ENCODE measurements at places on chromosomes 11 and 22. TPM values are rescaled to one million over a fixed set of nuclear protein-coding genes. Genes with fewer than 3 reads are reported as not detected.
A peak's percentile ranks its signal among the peaks of the same experiment; 100 is the strongest.

GRCh38 chr11:124717786-124718651, 21.7 kb upstream of the NRGN start:
- peaks cover 6% of the 10 kb centered on the region for H3K27me3 ChIP-seq
- peaks cover 4% of the 10 kb centered on the region for H3K4me1 ChIP-seq
- DNase-seq = peak; percentile 37
- H3K4me3 ChIP-seq = peak overlapping the region; percentile 36
- H3K36me3 ChIP-seq = no peaks in the 10 kb centered on the region

GRCh38 chr22:32202539-32203180, 2.2 kb downstream of the RFPL2 start:
- H3K4me1 ChIP-seq = no peaks in the 10 kb centered on the region
- H3K27ac ChIP-seq = no peak overlapping the region

DNA sequence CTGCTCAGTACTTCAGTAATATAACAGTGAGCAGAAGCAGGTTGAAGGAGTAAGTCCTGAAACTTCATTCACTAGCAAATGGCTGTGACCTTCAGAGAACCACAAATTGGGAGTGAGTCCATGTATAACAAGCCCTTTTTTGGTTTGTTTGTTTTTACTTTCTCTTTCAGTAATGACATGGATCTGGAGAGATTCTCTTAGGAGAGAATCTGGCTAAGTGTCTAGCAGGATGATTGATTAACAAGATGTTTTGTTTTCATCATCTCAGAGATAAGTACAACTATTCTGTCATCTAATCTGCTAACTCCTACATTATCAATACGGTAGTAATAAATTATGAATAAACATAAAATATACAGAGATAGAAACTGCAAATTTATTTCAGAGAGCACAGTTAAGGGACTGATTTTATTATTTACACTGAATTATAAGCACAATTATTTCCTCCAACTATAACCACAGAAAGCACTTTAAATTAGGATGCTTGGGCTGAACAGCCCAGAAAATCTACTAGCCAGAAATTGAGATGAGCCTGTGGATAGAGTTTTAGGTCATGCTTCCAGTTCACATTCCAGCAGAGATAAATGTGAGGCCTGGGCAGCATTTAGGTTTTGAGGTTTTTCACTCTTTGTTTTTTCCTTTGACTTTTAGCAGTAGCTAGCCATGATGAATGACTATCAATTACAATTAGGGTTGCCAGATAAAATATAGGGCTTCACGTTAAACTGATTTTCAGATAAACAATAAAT, 429.3 kb upstream of the FAT3 start:
- H3K27ac ChIP-seq = no peak overlapping the region
- 0 out of 2 replicates have a peak, but pooled peaks cover 1% of the 10 kb centered on the region for H3K27me3 ChIP-seq
- H3K36me3 ChIP-seq = no peaks in the 10 kb centered on the region

GRCh38 chr11:3914805-3915204, 59.3 kb downstream of the STIM1 start:
- H3K27me3 ChIP-seq = no peaks in the 10 kb centered on the region
- H3K4me3 ChIP-seq = no peak overlapping the region
- no peak overlapping the region for H3K27ac ChIP-seq
- H3K4me1 ChIP-seq = no peaks in the 10 kb centered on the region

- no peaks in the 10 kb centered on the region for H3K4me1 ChIP-seq
- H3K36me3 ChIP-seq = no peaks in the 10 kb centered on the region
- H3K27ac ChIP-seq = no peak overlapping the region
- no peaks in the 10 kb centered on the region for H3K27me3 ChIP-seq
- no peak overlapping the region for H3K4me3 ChIP-seq
Measured at GRCh38 chr11:126782810-126783209, 217.8 kb downstream of the KIRREL3 start.

MYOD1 gene
- total RNA-seq = not detected

DNA sequence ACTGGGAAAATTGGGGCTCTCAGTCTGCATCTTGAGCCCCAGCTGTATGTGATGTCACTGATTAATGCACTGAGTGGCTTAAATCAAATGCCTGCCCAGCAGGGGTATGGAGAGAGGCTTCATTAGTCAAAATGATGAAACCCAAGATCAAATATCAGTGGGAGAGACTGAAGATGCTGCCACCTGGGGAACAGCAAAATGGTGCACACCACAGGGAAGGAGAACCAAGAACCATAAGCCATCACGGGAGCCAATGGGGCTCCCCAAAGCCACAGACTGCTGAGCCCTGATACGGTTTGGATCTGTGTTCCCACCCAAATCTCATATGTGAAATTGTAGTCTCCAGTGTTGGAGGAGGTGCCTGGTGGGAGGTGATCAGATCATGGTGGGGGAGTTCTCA, 85.6 kb downstream of the CTTN start:
- DNase-seq = no peak
- H3K36me3 ChIP-seq = no peaks in the 10 kb centered on the region

DNA sequence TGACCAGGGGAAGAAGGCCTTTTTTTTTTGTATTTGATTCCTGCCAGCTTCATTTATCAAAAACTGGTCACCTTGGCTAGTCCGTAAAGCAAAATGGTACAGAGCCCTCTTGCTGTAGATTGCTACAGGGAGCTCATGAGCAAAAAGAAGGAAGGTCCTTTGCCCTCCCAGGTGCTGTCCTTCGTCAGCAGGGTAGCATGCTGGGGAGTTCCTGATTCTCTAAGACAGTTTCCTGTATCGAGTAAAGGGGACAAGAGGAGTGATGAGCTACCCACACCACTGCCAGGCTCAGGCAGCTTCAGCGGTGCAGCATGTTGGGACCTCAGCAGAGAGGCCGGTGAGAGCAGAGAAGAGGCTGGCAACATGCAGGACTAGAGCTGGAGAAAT, 67.8 kb upstream of the CSNK2A3 start:
- no peak overlapping the region for H3K27ac ChIP-seq
- H3K4me1 ChIP-seq = no peaks in the 10 kb centered on the region
- no peak overlapping the region for H3K4me3 ChIP-seq

Data from Caco-2 (cell line).